ENCODE measurements at places on chromosomes 13 and 19.

GRCh38 chr13:31011193-31011860 is 78.9 kb downstream of the TEX26 start:
- DNase-seq: no peak

- no peak for DNase-seq
Observed at GRCh38 chr13:76971851-76972829, 19.7 kb upstream of the CLN5 start.

DNA sequence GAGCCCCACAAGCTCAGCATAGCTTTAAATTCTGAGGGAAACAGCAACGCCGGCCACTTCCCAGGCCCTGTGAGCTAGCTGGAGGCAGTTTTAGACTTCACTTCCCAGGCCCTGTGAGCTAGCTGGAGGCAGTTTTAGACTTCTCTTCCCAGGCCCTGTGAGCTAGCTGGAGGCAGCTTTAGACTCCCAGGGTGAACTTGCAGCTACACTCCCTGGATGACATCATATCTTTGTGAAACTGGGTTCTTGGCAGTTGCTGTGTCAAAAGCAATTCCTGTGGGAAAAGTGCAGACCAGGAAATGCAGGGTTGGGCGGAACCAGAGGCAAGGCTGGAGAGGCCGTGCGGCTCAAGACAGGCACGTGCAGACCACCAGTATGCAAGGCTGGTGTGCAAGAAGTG is 12.7 kb downstream of the SOX1 start:
- DNase-seq: no peak

- no peak for DNase-seq
Observed at GRCh38 chr19:57016491-57016890, 103.3 kb upstream of the USP29 start.

GRCh38 chr19:51637362-51637978 is 7.3 kb upstream of the SIGLEC5 start:
- DNase-seq: no peak

DNA sequence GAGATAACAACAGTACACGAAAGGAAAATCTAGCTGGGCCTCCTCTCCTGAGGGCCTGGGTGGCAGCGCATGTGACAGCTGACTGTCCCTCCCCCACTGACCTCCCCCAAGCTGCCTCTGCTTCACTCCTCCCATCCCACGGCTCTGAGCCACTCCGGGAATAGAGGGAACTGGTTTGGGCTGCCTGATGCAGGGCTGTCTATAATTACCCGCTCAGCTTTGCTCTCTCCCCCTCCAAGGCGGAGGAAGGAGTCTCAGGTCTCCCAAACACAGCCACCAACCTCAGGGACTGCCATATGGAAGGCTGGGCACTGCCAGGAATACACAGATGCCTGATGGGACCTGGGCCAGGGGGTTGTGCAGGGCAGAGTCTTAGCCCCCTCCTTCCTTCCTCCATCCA is 7.9 kb downstream of the NAPA start:
- DNase-seq: no peak

- DNase-seq: no peak
Observed at GRCh38 chr13:77519808-77520207, 15.7 kb upstream of the SCEL start.

- DNase-seq: no peak
Observed at GRCh38 chr19:47881757-47882156, 4.4 kb downstream of the SULT2A1 start.

- no peak for DNase-seq
Observed at GRCh38 chr19:29587059-29587458, 19.0 kb upstream of the POP4 start.

DNA sequence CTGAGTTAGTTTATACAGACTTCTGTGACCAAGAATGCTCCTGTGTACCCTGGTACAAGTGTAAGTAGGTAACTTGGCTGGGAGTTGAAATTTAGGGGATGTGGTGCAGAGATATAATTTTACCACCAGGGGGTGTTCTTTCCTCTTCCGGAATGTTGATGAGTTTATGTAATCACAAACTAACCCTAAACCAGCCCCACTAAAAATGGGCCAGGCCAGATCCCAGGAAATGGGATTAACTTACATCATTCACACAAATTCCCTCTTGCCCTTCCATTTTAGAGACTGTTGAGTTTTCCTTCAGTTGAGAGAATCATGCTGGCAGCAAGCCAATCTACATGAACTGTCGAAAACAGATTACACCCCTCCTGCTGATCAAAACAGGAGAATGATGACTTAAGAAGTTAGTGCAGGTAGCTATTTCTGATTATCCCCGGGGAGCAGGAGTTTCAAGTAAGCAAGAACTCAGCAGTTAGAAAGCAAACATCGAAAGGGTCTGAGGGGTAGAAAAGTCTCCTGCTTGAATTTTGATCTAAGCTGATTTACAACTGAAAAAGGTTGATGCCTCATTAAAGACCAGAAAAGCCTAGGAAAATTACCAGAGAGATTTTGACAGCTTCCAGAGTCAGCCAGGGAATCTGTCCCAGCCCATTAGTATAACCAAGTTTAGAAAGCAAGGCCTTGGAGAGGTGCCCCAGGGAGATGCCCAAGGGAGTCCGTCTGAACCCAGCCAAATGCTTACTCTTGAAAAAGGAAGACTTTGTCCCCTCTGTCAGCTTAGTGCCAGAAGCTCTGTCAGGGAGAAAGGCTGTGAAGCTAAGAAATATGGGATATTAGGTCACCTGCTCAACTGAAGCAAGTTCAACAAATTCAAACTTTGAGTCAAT is 32.3 kb upstream of the MED4 start:
- peak; percentile 51 for DNase-seq

DNA sequence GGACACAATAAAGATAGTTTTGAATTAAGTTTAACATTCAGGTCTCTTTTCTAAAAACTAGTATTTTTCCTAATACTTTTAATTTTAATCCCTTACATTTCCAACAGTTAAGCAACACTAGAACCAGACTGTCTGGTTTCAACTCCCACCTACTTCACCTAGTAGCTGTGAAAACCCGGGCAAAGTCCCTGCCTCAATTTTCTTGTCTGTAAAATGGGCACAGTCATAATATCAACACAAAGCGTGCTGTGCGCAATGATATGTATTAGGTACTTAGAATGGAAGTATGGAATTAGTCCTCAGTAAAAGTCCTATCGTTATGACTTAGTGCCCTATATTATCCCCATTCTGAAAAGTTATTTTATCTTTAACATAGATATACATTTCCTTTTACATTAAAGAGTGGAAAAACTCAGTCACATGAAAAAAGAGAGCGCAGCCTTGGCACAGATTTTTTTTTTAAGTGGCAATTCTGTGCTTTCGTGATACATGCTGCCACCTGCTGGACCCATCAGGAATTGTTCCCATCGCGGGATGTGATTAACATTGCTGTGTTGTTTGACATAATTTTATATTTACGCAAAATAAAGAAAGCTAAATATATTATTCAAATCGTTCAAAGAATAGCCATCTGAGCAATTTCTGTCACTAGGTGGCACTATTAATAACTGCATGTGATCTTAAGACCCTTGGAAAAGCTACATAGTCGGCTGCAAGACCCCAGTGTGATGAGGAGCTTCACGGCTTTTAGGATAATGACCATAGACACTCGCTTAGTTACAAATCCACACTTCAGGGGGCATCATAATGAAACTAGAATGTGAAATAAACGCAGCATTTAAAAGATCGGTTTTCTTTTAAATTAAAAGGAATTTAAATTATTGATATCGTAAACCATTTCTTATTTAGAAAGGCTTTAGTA is 59.9 kb downstream of the LIG4 start:
- DNase-seq: peak; percentile 7

GRCh38 chr13:80050252-80050651 is 290.7 kb downstream of the SPRY2 start:
- DNase-seq: no peak

DNA sequence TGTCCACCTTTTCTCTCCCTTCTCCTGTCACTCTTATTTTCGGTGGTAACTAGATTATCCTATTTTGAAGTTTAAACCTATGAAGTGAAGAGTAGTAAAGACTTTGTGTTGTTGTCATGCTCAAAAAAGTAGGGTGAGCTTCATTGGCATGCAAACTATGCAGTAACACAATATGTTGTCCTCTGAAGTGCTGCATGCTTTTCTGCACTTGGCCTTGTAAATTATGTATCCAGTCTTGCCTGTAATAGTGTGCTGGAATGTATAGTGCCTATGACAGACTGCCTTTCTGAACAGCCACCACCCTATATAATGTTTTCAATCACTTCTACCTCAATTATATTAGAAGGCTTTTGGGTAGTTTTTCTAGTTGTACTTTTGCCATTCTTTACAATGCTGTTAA is 1198.2 kb upstream of the PCDH20 start:
- no peak for DNase-seq

- no peak for DNase-seq
Observed at GRCh38 chr13:110853235-110853721, 61.6 kb downstream of the ANKRD10 start.

GRCh38 chr19:49217382-49217781 is 59.8 kb downstream of the TRPM4 start:
- no peak for DNase-seq

DNA sequence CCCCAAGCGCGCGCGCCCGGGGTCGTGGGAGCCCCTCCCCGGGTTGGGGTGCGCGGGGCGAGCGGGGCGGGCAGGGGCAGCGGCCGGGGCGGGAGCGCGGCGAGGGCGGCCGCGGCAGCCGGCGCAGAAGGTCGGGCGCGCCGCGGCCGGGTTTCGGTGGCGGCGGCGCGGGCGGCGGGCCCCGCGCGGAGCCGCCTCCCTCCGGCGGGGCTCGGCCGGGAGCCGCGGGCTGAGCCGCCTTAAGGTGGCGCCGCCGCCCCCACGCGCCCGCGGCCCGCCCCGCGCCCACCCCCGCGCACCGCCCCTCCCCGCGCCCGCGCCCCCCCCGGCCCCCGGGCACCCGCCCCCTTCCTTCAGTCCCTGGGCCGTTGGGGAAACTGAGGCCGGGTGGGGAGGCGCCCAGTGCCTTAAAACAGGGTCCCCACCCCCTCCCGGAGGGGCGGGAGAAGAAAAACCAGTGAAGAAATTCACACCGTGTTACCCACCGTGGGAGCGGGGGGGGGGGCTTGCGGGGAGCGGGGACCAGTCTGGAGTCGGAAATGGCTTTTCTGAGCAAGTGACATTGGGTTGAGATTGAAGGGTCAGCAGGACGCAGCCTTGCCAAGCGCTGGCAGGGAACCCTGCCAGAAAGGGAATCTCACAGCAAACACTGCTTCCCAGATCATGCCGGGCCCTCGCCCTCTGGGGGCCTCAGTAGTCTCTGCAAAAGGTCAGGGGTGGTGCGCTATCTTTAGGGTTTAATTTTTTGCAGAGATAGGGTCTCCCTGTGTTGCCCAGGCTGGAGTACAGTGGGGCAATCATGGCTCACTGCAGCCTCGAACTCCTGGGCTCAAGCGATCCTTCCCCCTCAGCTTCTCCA is at the start of gene TLE2:
TSS of gene TLE2 (minus strand) at position 216 of the 859 bp plus-strand sequence. CDS start 376 bp downstream, outside the sequence.
- no peak for DNase-seq

- DNase-seq: peak; percentile 25
Observed at GRCh38 chr19:13207846-13208671, 57.8 kb downstream of the IER2 start.

DNA sequence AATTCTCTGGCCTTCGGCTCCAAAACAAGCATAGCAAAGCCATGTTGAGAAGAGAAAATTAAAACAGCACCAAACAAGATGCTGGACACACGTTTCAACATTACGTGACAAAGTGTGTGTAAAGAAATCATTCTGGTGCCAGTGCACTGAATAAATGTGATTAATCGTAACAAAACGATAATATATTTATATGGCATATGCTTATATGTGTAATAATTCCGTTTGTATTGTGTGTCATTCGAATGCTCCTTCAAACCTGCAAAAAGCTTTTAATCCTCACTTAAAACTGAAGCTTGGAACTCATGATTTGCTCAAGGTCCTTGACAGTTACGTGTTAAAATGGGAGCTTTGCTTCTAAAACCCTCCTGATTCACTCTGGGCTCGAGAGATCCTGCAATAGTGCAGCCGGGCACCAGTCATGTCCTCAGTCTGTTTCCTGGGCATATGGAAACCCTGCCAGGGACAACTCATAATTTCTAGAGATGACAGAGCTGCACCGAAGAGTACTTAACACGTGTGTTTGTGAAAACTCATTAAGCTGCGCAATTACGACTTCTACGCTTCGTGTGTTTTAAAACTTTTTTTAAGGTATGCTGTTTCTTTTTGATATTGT is 731 bp upstream of the AKAP8L start:
- DNase-seq: no peak

DNA sequence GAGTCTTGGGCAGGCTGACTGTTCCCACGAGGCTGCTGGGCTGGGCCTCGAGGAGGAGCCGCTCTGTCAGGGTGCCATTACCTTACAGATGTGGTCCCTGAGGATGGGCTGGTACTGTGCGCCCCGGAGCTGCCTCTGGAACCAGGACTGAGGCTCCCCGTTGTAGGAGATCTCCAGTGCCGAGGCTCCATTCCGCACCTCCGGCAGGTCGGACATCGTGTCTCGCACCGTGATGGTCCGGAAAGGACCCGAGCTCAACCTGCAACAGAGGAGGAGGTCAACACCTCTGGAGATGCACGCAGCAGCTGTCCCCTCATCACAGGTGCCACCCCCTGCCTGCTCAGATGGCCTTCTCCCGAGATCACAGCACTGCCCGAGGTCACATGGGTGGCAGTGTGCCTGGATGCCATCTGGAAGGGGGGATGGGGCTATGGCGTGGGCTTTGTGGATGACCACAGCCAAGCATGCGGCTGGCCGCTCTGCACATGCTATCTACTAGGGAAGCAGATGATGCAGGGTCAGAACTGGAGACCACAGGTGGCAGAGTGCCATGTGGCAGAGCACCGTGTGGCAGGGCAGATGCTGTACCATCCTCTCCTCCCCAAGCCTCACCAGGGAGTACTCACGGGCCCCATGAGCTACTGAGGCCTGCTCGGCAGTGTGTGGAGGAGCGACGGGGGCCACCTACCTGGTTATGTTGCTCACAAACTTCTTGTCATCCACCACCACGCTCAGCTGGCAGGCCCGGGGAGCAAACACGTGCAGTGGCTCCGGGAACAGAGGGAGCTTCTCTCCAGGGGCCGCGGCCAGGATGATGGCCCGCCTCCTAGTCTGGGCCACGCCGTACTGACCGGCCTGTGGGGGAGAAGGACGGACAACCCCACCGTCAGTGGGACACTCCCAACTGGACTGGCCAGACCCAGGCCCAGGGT is 18.3 kb upstream of the EIF3G start:
- DNase-seq: no peak

DNA sequence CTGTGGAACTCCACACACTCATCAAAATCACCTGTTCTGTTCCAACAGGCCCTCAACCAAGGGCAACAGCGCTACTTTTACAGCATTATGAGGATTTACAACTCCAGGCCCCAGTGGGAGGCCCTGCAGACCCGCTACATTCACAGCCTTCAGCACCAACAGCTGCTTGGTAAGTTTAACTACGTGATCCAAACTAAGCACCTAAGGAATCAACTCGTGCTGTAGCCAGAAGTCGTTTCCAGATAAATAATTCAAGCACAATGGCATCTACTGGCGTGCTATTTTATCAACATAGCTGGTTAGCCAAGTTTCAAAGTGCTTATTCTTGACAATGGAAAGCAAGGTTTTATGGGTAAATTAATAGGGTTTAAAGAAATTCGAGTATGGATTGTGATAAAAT is 5.3 kb downstream of the FAM216B start:
- DNase-seq: no peak

- DNase-seq: no peak
Observed at GRCh38 chr19:10419646-10420443, 493 bp upstream of the PDE4A start.

- DNase-seq: no peak
Observed at GRCh38 chr13:30091691-30092090, 215.7 kb downstream of the KATNAL1 start.

All from AG09309 (cell line).